ENCODE measurements at places on chromosomes 4 and X. TPM values are rescaled to one million over a fixed set of nuclear protein-coding genes. Genes with fewer than 3 reads are reported as not detected.

TMA16 gene
- total RNA-seq, result 52.9 TPM

MAGEA9B gene
- total RNA-seq, result not detected

AVPR2 gene
- not detected for total RNA-seq

CHRNA9 gene
- total RNA-seq, result 0.11 TPM

RPS6KA3 gene
- total RNA-seq, result 72.7 TPM

DKK2 gene
- 0.07 TPM for total RNA-seq

TCEAL5 gene
- not detected for total RNA-seq

NAP1L2 gene
- 2.5 TPM for total RNA-seq

TCEAL2 gene
- not detected for total RNA-seq

CLDN34 gene
- not detected for total RNA-seq

FATE1 gene
- not detected for total RNA-seq

DDIT4L gene
- not detected for total RNA-seq

CCKAR gene
- total RNA-seq, result not detected

DMRTC1 gene
- not detected for total RNA-seq

FRMPD4 gene
- not detected for total RNA-seq

SUPT20HL1 gene
- total RNA-seq, result not detected

YY2 gene
- total RNA-seq, result 1.8 TPM

EDA gene
- total RNA-seq, result 0.57 TPM

RIBC1 gene
- 1.2 TPM for total RNA-seq

SLC6A14 gene
- not detected for total RNA-seq

TMSB15B gene
- total RNA-seq, result 6.7 TPM

PHKA1 gene
- total RNA-seq, result 4.6 TPM

SATL1 gene
- not detected for total RNA-seq

LRAT gene
- not detected for total RNA-seq

DCHS2 gene
- total RNA-seq, result 0.09 TPM

MAGEA3 gene
- not detected for total RNA-seq

PRDM5 gene
- 0.24 TPM for total RNA-seq

OTUD6A gene
- not detected for total RNA-seq

HAND2 gene
- not detected for total RNA-seq

GAGE12F gene
- total RNA-seq, result not detected
